ENCODE measurements at places on chromosomes 2 and 18. TPM values are rescaled to one million over a fixed set of nuclear protein-coding genes. Genes with fewer than 3 reads are reported as not detected.
A peak's percentile ranks its signal among the peaks of the same experiment; 100 is the strongest.

DNA sequence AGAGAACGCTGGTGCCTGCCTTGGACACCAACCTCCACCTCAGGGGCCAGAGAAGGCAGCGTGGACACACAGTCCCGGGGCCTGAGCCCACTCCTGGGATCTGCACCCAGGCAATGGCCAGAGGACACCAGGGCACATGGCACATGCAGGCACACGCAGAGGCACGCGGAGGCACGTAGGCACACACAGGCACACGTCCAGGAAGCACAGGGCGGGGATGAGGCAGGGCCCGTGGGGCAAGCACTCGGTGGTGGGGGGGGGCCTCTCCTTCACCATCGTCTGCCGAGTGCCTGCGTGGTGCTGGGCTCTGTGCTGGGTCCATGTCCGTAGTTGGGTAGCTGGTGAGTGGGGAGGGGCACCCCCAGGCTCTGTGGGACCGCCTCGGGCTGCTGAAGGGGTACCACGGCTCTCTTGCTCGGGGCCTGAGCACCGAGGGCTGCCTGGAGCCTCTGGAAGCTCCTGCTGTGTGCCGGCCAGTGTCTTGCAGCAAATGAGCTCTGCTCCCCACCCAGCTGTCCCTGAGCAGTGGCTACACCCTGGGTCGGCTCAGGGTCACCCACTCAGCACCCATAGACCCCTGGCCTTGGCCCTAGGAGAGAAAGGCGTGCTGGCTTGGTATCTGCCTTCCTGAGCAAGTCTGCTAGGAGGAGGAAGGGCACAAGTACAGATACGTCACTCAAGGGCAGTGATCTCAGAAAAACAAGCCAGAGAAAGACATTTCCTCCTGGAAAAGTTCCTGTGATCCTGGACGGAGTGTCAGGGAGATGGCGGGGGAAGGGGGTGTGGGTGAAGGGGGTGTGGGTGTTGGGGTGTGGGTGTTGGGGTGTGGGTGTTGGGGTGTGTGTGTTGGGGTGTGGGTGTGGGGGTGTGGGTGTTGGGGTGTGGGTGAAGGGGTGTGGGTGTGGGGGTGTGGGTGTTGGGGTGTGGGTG, 26.4 kb downstream of the RTP5 start:
- DNase-seq = no peak
- H3K27ac ChIP-seq = no peak overlapping the region
- no peaks in the 10 kb centered on the region for H3K27me3 ChIP-seq
- no peak overlapping the region for H3K4me3 ChIP-seq

- H3K27ac ChIP-seq = no peak overlapping the region
- no peak overlapping the region for H3K4me3 ChIP-seq
- DNase-seq = no peak
- H3K4me1 ChIP-seq = no peaks in the 10 kb centered on the region
Observed at GRCh38 chr18:48904091-48904490, 46.7 kb downstream of the SMAD7 start.

DNA sequence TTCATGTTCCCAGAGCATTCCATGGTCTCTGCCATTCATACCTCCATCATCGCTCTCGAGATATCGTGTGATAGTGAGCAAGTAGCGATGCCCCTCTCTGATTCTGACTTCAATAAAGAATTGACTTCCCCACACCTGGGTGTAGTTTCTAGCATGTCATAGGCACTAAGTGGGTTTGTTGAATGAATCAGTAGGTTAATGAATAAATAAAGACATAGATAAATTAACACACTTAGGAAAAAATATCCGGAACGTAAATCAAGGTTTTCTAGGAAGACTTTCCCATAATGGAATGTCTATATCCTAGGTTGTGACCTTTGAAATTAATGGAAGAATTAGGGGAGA, 159.1 kb downstream of the DOCK10 start:
- H3K4me3 ChIP-seq = no peak overlapping the region
- DNase-seq = no peak
- H3K36me3 ChIP-seq = peaks cover 1% of the 10 kb centered on the region

GRCh38 chr2:234411793-234412192, 85.1 kb downstream of the ARL4C start:
- H3K4me1 ChIP-seq = peaks cover 42% of the 10 kb centered on the region
- no peak overlapping the region for H3K27ac ChIP-seq
- no peaks in the 10 kb centered on the region for H3K27me3 ChIP-seq
- H3K36me3 ChIP-seq = no peaks in the 10 kb centered on the region
- peak; percentile 64 for DNase-seq
- H3K4me3 ChIP-seq = no peak overlapping the region

- no peaks in the 10 kb centered on the region for H3K36me3 ChIP-seq
- no peak within 1 kb of the TSS for H3K4me3 ChIP-seq
- no peaks in the 10 kb centered on the region for H3K4me1 ChIP-seq
- peak; percentile 24 for DNase-seq
- peaks cover 36% of the 10 kb centered on the region for H3K27me3 ChIP-seq
Observed at GRCh38 chr2:26692279-26692896, at the start of gene KCNK3. Gene KCNK3 (plus strand): TSS chr2:26692722. CDS start chr2:26692876, 154 bp downstream.

GRCh38 chr2:169091256-169091655, 21.9 kb downstream of the DHRS9 start:
- DNase-seq = no peak
- H3K36me3 ChIP-seq = no peaks in the 10 kb centered on the region
- H3K4me3 ChIP-seq = no peak overlapping the region
- H3K27ac ChIP-seq = no peak overlapping the region

- H3K4me1 ChIP-seq = peaks cover 22% of the 10 kb centered on the region
- no peak for DNase-seq
- H3K4me3 ChIP-seq = no peak overlapping the region
- no peaks in the 10 kb centered on the region for H3K27me3 ChIP-seq
- H3K36me3 ChIP-seq = peaks cover 3% of the 10 kb centered on the region
Observed at GRCh38 chr2:27304488-27305240, 3.6 kb downstream of the UCN start.

DNA sequence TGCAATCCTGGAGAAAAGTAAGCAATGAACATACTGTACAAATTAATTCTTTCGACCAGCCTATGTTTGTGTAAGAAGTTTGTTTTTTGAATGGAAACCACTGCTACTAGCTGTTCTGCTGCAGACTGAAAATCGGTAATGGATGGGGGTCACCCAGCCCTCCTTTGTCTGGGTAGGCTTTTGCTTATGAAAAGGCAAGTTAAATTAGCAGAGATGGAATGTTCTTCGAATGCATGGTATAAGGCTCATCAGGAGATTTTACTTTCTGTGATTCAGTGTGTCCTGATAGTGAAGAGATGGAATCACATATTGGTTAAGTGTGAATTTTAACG, 53.8 kb downstream of the EEF1B2 start:
- no peaks in the 10 kb centered on the region for H3K4me1 ChIP-seq
- H3K36me3 ChIP-seq = no peaks in the 10 kb centered on the region
- DNase-seq = no peak

- DNase-seq = no peak
- H3K4me3 ChIP-seq = no peak overlapping the region
- no peaks in the 10 kb centered on the region for H3K27me3 ChIP-seq
- no peaks in the 10 kb centered on the region for H3K4me1 ChIP-seq
Observed at GRCh38 chr2:160901613-160902012, 258.6 kb upstream of the TANK start.

GRCh38 chr2:1717113-1717512, 27.2 kb downstream of the PXDN start:
- H3K4me1 ChIP-seq = no peaks in the 10 kb centered on the region
- H3K36me3 ChIP-seq = no peaks in the 10 kb centered on the region
- H3K4me3 ChIP-seq = no peak overlapping the region
- DNase-seq = no peak

- H3K4me1 ChIP-seq = peaks cover 7% of the 10 kb centered on the region
- no peak overlapping the region for H3K4me3 ChIP-seq
- no peaks in the 10 kb centered on the region for H3K36me3 ChIP-seq
- H3K27me3 ChIP-seq = no peaks in the 10 kb centered on the region
- no peak overlapping the region for H3K27ac ChIP-seq
Observed at GRCh38 chr2:68916226-68916625, 36.5 kb downstream of the GKN2 start.

GRCh38 chr18:45169610-45170009, 445.7 kb upstream of the SLC14A2 start:
- DNase-seq = no peak
- no peak overlapping the region for H3K27ac ChIP-seq
- H3K4me1 ChIP-seq = no peaks in the 10 kb centered on the region
- H3K36me3 ChIP-seq = no peaks in the 10 kb centered on the region
- H3K27me3 ChIP-seq = no peaks in the 10 kb centered on the region

ACKR3 gene
- total RNA-seq = 7.1 TPM

ANKRD30BL gene
- total RNA-seq = not detected

CHST10 gene
- 9.9 TPM for total RNA-seq
